ENCODE measurements at places on chromosomes 3 and 15.

- DNase-seq = no peak
Measured at GRCh38 chr15:33547876-33548275, 237.1 kb downstream of the RYR3 start.

DNA sequence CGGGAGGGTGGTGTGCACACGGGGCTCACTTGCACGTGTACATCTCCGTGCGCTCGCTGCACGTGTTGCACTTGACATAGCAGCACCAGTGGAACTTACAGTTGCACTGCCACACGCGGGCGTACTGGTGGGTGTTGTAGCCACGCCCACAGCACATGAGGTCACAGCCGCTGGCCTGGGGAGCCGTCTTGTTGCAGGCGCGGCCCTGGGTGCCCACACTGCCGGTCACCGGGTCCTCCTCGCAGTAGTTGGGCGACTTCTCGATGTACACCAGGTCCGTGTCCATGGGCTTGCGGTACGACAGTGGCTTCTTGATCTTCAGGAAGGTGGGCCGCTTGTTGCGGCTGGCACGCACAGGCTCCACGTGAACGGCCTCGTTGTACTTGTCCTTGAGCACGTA is 61.0 kb downstream of the WNT7A start:
- no peak for DNase-seq

DNA sequence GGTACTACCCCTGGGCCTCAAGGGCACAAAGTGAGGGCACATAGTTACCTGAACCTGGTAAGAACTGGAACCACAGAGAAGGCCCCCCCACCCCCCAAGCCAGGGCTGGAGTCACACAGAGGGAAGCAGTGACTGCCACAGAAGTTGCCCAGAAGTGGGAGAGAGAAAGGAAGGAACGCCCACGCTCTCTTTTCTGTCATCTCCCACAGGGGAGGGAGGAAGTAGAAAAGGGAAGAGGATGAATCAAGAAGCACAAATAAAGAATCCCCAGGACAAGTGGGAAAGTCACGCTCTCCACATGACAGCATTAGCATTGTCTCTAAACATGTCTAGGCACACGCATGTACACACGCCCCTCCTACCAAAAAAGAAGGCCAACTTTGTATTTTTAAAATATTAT is 114.7 kb upstream of the FRMD4B start:
- no peak for DNase-seq

GRCh38 chr3:9298236-9298635 is 48.8 kb upstream of the SRGAP3 start:
- DNase-seq = no peak

DNA sequence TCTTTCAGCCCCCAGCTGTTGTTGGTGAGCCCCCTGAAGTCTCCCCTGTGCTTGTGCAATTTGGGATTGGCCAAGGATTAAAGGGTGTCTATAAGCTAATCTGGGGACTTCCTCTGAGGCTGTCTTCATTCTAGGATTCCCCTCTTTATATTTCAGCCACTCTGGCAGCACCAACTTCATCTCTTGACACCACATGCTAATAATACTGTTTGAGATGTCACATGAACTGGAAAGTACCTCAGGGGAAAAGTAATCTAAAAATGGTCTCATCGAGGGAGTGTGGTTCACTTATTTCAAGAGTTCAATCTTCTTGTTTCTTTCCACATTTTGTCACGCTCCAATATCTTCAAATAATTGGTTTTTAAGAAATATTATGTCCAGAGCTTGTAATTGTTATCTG is 279.2 kb upstream of the TMC3 start:
- DNase-seq = no peak

GRCh38 chr15:41666353-41666920 is 6.2 kb downstream of the MGA start:
- no peak for DNase-seq

DNA sequence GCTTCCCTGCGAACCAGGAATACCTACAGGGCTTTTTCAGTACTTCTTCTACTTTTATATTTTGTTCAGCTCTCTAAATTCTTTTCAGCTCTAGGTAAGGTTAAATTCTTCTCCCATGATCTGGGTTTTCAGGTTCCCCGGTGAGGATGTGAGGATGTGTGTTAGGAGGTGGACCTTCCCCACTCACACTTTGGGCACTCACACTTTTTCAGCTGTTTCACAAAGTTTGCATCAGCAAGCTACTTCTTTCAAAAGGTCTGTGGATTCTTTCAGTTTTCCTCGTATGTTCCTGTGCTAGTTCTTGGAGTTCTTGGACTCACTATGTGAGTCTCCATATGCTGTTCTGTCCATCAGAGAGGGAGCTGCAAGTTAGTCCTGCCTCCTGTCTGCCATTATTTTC is 13.9 kb upstream of the OR5K2 start:
- DNase-seq = no peak

- DNase-seq = no peak
Measured at GRCh38 chr15:37446921-37447320, 346.6 kb upstream of the MEIS2 start.

GRCh38 chr3:195597229-195597628 is 13.5 kb upstream of the APOD start:
- no peak for DNase-seq

- no peak for DNase-seq
Measured at GRCh38 chr3:47579875-47580274, 1.2 kb upstream of the CSPG5 start.

DNA sequence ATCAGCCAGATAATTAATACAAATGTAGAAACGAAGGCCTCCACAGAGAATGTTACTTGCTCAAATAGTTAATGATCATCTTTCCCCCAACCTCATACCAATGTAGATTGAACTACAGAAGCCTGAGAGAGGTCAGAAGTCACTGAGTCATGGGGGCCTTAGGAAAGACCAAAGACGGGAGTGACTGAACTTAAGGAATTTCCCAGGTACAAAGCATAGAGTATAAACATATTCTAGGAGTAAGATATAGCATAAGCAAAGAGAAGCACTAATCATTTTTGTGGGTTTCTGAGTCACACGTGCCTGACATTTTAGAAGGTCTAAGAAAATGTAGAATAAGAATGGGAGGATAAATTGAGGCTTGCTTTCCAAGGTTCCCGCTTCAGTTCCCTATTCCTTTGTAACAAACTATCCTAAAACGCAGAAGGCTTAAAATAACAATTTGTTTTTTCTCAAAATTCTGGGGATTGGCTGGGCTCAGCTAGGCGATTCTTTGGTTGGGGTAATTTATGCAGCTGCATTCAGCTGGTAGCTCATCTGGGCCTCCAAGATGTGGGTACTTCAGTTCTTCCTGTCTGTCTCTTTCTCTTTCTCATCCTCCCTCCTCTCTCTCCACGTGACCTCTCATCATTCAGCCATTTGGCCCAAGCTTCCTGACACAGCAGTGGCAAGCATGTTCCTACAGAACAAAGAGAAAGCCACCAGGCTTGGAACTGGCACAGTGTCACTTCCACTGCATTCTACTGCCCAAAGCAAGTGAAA is 422.6 kb downstream of the FOXP1 start:
- DNase-seq = no peak
